Cardiac septum (tissue), 1 donor: ENCODE measurements at places on chromosomes 7 and 10. TPM values are rescaled to one million over a fixed set of nuclear protein-coding genes. Genes with fewer than 3 reads are reported as not detected.

DNA sequence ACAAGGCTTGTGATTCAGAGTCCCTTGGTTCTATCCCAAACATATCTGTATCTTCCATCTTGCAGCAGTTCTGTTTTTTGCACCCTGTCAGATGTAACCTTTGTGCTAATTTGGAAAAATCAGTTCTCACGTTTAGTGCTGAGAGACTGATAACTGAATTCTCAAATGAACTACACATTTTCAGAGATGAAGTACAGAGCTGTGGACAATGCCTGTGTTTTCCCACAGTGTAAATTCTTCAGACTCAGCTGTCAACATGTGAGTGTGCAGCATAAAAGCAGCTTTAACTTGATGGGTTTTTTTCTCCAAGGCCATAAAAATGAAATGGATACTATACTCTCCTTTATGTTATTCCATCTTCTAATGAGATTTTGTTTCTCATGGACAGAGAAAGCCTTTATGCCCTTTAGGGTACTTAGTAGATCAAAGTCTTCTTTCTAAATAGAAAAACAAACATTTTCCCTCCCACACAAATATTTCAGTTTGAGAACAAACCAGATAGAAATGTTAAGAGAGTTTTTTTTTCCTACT, 150.9 kb downstream of the SEMA3A start:
- no peak for DNase-seq

- no peak for DNase-seq
These were observed 776.4 kb upstream of the AUTS2 start for GRCh38 chr7:68821846-68822245.

DNA sequence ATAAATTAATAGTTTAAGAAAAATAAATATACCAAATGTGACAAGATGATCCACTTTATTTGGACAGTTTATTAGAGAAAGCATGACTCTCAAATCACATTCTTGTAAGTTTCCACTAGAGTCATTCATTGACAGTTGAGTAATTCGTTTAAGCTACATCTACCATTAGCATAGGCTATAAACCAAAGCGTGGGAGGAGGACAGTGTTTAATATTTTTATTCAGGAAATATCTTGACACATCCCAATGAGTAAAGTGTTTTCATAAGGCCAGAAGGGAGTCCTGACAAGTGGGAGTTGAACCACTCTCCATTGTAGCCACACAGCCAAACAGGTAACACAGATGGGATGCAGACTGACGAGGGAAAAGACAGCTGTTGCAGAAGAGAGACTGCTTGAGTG, 386.5 kb upstream of the SEMA3D start:
- no peak for DNase-seq

DNA sequence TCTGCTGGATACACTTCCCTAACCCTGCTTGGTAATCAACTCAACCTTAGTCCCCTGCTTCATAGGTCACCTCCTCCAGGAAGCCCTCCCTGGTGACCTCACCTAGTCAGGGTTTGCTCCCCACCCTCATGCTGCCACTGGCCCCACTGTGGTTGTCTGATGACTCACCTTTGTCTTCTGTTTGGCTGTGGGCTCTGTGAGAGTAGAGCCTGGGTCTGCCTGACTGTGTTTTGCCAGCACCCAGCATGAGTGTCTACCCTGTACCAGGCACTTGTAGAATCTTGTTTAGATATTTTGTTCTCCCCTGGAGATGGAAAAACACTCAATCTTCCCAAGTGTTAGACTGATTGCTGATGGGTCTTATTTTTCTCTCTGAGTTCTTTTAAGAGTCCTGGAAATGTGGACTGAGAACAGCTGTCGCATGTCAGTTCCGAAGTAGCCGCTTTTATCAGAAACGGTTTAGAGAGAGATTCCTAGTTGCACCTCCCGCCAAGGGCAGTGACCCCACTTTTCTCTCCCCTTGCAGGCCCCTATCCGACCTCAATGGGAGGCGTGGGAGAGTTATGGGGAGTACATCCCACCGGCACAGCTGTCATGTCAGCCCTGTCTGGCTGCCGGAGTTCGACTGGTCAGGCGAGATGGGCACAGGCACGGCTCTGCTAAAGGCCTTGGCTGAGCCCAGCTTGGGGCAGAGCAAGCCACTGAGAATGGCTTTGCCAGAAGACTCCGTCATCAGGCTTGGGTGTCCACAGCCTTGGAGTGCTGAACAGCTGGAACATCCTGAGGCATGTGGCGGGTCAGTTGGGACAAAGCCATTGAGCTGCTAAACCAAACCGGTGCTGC, 134.3 kb downstream of the GRK5 start:
- no peak for DNase-seq

DNA sequence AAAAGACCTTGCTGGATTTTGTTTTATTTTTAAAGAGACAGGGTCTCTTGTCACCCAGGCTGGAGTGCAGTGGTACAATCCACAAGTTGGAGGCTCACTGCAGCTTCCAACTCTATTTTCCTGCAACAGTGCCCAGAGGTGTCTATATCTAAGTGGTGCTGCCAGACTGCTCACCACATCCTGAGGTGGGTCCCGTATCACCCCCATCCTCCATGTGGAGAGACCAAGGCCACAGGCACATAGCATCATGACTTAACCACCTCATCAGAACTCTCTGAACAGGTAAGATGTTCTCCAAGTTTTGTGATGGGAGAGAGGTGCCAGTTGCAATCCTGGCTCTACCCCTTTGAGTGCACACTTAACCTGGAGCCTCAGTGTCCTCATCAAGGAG, 98.2 kb downstream of the RNF216 start:
- no peak for DNase-seq

Gene VPS37D
- total RNA-seq: 2.4 TPM

Gene GTF2IRD2
- total RNA-seq: 17.3 TPM

Gene GRM8
- 0.30 TPM for total RNA-seq

Gene LIPK
- not detected for total RNA-seq
